ENCODE measurements at places on chromosomes 1 and 21.

DNA sequence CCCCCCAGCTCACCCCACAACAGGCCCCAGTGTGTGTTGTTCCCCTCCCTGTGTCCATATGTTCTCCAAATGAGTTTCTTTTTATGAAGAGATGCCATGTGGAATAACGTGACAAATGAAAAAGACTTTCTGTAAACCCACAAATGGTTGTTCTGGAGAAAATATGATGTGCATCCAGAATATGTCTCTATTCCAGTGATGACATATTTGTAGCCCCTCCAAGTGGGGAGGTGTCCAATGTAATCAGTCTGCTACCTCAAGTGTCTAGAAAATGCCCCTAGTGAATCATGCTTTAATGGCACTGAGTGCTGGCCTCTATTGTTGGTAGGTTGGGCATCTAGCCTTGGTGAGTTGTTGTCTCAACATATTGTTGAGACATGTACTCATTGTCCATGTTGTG lies 179.6 kb downstream of the KCNK2 start:
- no peak for DNase-seq

DNA sequence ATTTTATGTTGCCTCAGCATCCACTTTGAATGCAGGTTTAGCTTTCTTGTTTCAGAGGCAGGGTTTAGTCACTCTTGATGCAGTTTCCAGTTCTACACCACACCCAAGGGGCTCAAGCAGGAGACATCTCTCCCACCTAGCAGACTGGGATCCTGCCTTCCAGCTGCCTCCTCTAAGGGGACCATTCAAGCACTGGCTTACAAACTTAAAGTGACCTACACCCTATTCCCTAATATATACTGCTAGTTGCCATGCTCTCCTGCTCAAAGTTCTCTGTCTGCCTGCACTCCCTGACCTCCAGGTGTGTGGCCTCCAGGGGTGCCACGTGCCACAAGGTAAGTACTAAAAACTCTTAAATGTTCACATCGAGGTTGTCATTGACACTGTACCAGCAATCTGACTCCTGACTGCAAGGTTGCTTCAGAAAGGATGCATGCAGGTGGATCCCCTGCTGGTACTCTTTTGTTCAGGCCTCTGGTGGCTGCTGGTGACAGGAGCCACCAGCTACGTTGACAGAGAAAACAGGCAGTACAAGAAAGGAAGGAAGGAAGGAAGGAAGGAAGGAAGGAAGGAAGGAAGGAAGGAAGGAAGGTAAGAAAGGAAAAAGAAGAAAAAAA lies 185.9 kb downstream of the COQ8A start:
- DNase-seq = no peak

GRCh38 chr1:6822530-6823359 lies 37.5 kb downstream of the CAMTA1 start:
- DNase-seq = peak; percentile 18

- DNase-seq = no peak
These were observed 77.7 kb downstream of the DSCAM start for GRCh38 chr21:40769231-40769630.

DNA sequence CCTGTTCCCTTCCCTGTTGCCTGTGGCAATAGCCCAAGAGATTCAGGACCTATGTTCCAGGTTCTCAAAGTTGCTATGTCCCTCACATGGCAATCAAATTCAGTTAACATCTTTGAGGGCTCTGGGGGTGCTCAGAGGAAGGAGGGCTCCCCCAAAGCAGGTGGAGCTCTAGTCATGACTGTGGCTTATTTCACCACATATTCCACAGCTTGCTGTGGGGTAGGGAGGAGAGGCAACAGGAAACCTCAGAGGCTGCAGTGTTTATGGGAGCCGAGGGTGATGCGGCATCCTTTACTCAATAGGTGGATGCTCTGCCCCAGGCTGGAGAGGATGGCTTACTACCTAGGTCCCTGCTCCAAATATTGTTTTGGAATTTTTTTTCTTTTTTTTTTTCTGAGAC lies 1.2 kb upstream of the MKNK1 start:
- no peak for DNase-seq

DNA sequence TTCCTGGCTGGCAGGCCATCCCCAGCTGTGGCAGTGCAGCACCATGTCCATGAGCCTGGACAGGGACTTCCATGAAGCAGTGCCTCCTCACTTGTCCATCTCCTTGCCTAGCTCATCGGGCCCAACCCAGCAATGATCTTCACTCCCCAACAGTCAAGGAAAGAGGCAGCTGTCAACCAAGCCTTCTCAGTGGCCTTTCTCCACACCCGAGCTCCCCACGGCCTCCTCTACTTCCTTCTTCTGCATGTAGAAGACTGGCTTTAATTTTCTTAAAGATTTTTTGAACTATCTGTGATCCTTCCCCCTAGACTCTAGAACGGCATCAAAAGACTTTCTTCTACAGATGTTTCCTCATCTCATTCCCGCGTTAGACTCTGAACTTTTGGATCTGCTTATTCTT lies 65.5 kb upstream of the COA6 start:
- DNase-seq = no peak

DNA sequence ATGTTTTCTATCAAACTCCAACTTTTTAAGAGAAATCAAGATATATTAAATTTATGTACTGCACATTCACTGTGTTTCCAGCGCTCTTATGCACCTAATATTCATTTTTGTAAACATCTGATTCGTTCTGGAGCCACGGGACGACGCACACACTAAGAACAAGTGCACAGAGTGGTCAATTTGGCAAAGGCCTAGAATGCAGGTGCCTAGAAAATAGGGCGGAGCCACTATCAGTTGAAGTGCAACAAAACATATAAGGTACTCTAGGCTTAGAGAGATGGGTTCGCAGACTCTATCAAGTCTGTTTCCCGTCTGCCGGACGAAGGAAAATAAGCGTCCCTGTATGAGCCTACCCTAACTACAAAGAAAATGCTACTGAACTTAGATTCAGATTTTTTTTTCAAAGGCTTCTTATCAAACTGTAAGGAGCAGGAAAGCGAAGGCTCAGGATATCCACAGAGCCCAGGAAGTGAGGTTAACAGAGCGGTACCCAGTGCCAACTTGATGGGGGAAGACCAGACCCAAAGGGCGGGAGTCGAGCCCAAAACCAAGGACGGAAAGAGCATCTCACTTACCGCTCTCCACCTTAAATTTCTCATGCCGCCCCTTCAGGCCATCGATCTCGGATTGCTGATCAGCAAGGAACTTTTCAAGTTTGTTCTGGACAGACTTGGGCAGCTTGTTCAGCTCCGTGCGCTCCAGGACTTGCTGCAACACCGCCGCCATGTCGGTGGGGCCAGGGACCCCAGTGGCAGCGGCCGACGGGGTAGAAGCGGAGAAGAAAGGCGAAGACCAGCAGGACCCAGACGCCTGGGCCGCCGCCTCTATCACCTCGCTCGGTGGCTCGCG lies 526 bp downstream of the TPR start:
- DNase-seq = peak; percentile 46

- DNase-seq = no peak
These were observed 124.9 kb upstream of the PLXNA2 start for GRCh38 chr1:208369045-208369444.

GRCh38 chr1:197178998-197179397 lies 32.5 kb upstream of the ASPM start:
- no peak for DNase-seq

- DNase-seq = no peak
These were observed 5.9 kb downstream of the EDEM3 start for GRCh38 chr1:184748740-184749139.

- DNase-seq = no peak
These were observed 37.9 kb upstream of the BTG2 start for GRCh38 chr1:203267347-203267846.

- no peak for DNase-seq
These were observed 221.8 kb downstream of the SLC45A1 start for GRCh38 chr1:8539683-8540082.

- DNase-seq = no peak
These were observed 135.2 kb downstream of the PSMG1 start for GRCh38 chr21:39048064-39048463.

DNA sequence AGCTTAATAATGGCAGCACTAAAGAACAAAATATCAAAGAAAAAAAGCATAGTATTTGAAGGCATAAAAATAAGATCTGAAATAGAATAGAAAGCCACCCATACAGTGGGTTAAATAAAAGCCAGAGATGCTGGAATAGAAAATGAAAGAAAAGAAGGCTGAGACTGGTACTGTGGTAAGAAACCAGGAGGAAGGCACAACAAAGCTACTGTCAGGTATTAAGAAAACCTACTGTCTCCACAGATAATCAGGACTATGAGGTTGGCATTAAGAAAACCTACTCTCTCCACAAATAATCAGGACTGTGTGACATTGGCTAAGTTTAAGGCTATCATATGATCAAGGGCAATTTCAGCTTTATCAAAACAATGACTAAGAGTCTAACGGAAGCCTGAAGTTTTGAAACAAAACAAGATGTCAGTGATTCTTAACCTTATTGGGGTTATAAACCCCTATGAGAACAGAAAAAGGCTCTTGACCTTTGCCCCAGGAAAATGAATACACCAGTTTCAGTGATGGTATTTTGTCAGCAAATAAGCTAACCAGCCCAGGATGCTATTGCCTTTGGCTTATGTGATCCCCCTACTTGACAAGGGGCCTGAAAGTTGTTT lies 24.4 kb downstream of the MCOLN2 start:
- DNase-seq = no peak

DNA sequence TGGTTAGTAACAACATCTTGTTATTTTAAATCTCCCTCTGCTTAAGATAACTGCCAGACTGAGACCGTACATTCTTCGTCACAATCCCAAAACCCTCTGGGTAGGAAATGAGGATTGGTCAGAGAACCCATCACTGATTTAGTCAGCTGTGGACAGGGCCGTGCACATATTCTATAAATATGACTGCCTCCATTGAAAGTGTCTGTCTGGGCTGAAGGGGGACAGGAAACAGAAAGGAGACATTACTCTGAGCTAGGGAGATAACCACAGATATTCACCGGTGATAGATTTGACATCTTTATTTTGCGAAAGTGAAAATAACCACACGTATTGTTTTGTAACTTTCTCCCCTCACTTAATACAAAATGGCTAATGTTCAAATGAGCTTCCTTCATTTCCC lies 36.9 kb upstream of the ST6GALNAC5 start:
- DNase-seq = no peak

DNA sequence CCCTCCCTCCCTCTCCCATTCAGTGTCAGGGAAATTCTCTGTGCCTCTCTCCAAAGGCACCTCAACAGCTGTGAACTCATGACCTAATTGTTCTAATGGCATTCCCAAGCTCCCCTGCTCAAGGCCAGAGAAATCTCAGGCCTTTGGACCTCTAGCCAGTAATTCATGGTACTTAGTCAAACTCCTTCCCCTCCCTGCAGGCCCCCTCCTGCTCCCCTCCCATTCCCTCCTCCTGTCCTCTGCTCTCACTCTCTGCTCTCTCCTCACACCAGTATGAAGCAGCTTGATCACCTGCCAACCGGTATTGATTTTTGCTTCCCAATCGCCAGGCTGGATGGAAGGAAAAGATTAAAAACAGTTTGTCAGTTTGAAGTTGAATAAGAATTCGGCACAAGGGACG lies 370.5 kb upstream of the PBX1 start:
- no peak for DNase-seq

DNA sequence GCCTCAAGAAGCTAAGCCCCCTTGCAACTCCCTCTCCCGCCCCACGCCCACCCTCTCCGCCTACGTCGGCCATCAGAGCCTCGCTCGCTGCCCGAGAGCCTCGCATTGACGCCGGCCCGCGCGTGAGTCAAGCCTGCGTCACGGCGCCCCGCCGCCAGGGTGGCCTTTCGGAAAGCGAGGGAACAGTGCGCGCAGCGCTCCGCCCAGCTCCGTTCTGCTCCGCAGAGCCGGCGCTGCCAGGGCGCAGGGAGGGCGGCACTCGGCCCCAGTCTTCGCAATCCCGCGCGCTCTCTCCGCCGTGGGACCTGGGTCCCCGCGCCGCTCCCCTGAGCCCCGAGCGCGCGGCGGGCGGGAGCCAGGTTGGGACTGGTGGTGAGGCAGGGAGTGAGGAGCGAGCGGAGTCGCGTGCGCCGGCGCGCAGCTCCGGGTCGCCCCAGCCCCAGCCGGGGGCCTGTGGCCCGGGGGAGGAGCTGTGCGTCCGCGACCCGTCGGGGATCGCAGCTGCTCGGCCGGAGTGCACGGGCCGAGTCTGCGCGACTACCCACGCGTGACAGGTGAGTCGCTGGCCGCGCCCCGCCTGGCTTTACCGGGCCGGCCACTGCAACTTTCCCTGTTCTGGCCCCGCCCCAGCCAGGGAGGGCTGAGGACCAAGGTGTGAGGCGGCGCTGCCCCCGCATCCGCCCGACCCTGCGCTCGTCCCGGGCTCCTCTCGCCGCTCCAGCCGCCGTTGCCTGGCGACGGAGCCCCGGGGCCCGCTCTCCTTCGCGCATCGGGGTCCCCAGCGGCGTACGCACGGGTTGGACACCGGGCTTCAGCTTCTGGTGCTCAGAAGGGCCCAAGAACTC lies at the start of gene SLC6A17:
SLC6A17 (plus strand) TSS at position 165 of the 845 bp plus-strand sequence. CDS start 16,436 bp downstream, outside the sequence.
- DNase-seq = no peak

DNA sequence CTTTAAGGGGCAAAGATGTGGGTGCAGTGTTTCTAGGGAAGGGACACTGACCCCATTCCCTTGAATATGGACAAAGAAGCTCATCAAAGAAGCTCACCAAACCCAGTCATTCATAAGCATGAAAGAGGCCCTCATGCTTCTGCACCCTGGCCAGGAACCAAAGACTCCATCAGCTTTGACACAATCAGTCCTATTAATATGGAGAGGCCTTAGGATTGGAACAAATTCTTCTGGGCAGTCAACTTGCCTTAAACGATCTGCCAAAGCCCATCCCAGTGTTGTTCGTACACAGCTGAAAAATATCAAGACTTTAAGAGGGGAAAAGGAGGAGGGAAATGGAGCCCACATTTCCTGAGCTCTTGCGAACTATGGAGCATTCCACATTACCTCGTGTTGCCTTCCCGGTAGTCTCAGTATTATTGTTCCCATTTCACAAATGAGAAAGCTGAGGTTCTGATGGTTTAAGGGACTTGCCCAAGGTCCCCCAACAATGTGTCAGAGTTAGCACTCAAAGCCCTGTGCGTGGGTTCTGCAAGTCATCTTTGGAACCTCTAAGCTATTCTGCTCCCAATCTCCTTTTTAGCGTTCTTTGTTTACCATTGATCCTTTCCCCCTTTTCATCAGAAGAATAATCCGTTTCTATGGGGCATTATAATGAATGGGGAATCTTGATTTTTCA lies 161.9 kb downstream of the ZBTB18 start:
- DNase-seq = no peak

DNA sequence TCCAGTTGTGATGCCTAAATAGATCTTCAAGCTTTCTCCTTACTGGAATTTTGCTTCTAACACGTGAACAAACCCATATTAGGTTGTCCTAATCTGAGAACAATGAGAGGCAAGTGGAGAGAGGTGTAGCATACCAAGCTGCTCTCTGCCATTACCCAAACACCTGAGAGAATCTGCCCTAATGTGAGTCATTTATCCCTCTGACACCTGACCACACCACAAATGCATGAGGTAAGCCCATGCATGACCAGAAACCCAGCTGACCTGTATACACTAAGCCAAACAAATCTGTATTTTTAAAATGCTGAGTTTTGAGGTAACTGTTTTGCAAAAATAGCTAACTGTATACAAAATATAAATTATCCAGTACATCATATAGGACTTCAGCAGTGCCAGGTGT lies 1458.1 kb upstream of the B3GALT2 start:
- no peak for DNase-seq

GRCh38 chr1:163876546-163876945 lies 554.8 kb downstream of the NUF2 start:
- DNase-seq = no peak

Data from GM12864 (cell line).